Motor neuron (in vitro differentiated cells): ENCODE measurements at places on chromosomes 2 and 18.

GRCh38 chr2:144224472-144224871 is 295.4 kb downstream of the ZEB2 start:
- no peak for ATAC-seq

DNA sequence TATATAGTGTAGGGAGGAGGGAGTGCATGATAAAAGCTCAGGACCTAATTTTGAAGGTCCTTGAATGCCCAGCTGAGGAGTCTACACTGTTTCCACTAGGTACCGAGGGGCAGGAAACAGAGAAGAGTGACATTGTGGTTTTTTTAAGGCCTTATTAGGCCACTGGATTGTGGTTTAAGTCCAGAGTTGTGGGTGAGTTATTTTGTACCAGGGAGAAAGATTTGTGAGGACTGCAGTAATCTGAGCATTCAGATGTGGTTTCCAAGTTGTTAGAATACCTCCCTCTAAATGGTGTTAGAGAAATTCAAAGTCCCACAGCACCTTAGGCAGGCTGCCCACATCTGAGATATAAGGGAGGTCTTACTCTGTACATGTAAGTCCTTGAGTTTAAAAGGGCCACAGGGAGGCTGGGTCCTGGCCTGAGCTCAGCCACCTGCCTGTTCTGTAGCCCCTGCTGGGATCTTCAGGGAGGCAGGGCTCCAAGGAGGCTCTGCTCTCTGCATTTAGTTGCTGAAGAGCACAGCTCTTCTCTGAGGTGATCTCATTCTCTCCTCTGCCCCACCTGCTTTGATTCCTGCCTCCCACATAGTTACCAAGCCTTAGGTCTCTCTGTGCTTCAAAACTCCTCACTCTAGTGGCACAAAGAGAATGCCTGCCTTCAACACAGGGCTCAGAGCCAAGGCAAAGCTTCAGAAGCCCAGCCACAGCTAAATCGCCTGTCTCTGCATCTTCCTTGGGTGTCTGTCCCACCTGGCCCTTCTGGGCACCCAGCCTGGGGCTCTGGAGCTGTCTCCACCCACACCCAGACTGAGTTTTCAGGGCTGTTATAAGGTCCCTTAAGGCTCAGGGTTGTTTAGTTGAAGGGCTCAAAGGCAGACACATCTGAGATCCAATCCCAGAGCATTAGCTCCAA is 88.1 kb downstream of the VSNL1 start:
- ATAC-seq = no peak

DNA sequence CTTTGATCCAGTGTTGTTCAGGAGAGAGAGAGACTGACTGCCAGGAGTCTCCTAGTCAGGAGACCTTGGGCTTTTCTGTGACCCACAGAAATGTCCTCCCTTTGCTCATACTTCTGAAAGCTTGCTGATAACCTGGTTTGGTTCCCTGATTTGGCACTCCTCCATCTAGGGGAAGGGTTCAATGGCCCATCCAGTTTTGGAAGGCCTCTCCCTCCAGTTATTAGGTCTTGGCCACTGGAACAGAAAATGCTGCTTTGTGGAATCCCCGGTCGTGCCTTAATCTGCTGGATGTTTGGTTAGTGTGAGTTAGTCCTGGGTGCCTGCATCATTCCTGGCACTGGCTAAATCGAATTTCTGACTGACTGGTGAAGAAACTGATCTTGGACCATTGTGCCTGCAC is 35.7 kb downstream of the KDM3A start:
- no peak for ATAC-seq

DNA sequence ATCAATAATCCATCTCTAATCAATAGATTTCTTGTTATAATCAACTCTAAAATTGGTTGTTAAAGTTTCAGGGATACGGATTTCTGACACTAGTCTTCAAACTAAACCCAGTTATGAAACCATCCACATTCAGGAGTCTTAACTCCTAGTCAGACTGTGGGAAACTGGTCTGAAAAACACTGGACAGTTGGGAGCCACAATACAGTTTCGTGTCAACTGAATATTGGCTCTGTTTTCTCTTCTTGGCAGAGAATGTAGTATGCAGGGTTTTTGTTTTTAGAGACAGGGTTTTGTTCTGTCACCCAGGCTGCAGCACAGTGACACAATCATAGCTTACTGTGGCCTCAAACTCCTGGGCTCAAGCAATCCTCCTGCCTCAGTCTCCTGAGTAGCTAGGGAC is 123.1 kb downstream of the RTTN start:
- no peak for ATAC-seq

- no peak for ATAC-seq
These were observed 13.2 kb downstream of the ANO7 start for GRCh38 chr2:241201445-241202267.
